ENCODE measurements at places on chromosomes 16 and 17. TPM values are rescaled to one million over a fixed set of nuclear protein-coding genes. Genes with fewer than 3 reads are reported as not detected.

HS3ST3B1 gene
- total RNA-seq: 5.3 TPM

BTBD17 gene
- not detected for total RNA-seq

HOXB2 gene
- 4.6 TPM for total RNA-seq

OR4D1 gene
- total RNA-seq: not detected

SEZ6 gene
- not detected for total RNA-seq

SEC14L5 gene
- 0.28 TPM for total RNA-seq

DNA sequence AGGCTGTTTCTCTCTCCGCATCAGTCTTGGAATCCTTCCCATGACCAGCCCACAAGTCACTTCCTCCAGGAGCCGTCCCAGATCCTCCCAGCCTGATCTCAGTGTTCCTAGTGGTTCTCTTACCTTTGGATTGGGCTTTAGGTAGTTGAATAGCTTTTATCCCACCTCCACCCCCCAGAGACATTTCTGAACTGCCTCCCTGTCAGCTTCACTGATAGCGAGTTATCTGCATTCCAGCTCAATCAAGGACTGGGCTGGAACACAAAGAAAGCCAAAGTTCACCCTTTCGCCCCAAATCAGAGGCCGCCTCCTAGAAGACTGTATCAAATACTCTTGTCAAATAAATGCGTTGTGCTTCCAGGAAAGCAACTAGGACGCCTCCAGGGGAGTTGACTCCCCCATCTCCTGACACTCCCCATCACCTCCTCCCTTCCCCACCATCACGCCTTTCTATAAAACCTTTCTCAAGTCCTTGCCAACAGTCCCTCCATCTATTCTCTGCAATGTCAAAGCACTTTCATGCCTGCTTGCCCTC lies 72.7 kb downstream of the TMEM132E start:
- H3K4me1 ChIP-seq: no peaks in the 10 kb centered on the region
- no peak for DNase-seq

GRCh38 chr17:32609085-32609484 lies 122.3 kb downstream of the CDK5R1 start:
- no peaks in the 10 kb centered on the region for H3K4me1 ChIP-seq
- DNase-seq: no peak
- no peak overlapping the region for H3K27ac ChIP-seq
- no peak overlapping the region for H3K4me3 ChIP-seq

DNA sequence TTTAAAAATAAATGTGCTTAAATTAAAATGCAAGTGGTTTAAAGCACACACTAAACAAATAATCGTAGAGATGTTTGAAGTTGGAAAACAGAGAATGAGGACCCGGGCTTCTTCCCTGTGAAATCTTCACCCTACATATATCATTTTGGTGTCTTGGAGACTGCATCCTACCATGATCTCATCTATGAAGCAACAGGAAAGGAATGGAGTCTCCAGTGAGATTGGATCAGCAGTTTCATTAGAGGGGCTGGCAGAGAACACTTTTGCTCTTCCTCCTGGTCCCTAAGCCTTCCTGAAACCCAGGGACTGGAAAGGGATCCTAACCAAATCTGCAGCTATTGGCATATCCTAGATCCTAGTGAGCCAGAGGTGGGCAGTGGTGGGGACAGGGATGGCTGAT lies 85.0 kb downstream of the GRIN2A start:
- no peak for DNase-seq
- H3K4me1 ChIP-seq: no peaks in the 10 kb centered on the region
- no peak overlapping the region for H3K27ac ChIP-seq
- no peaks in the 10 kb centered on the region for H3K27me3 ChIP-seq
- H3K36me3 ChIP-seq: no peaks in the 10 kb centered on the region

- H3K27me3 ChIP-seq: no peaks in the 10 kb centered on the region
- H3K4me1 ChIP-seq: peaks cover 8% of the 10 kb centered on the region
- H3K27ac ChIP-seq: peak within 1 kb of the TSS; percentile 86
- peak within 1 kb of the TSS; percentile 85 for H3K4me3 ChIP-seq
- peak; percentile 91 for DNase-seq
Observed at GRCh38 chr16:85027349-85027957, at the start of gene KIAA0513. Gene KIAA0513, plus strand, starts transcription at chr16:85027795. Its CDS starts 39,277 bp downstream, at chr16:85067072.

Measured in uterus (tissue), 4 donors.